ENCODE measurements at places on chromosomes 16 and 17. TPM values are rescaled to one million over a fixed set of nuclear protein-coding genes. Genes with fewer than 3 reads are reported as not detected.

DNA sequence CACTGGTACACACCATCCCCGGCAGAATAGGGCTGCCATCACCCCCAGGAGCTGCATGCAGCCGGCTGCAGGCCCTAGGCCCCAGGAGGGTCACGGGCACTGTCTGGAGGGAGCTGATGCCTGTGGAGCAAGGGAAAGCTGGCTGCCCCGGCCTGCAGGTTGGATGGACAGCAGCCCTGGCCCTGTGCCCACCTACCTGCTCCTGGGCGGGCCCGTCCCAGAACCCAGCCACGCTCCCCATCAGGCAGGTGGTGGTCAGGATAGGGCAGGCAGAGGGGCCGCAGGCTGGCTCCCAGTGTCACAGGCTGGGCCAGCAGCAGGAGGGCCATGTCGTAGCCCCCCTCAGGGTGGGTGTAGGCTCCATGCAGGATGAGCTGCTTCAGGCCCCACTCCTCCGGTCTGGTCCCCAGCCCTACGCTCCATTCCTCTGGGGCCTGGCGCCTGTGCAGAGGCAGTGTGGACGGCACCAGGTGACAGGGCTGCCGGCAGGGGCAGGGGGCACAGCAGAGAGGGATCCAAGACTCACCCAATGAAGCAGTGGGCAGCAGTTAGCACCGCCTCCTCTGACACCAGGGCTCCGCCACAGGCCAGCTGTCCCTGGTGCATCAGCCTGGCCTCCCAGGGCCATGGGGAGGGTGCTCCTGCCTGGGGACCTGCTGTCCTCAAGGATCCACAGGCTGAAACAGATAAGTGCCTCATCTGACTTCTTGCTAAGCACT is 4.0 kb downstream of the PRSS53 start:
- DNase-seq: no peak

- DNase-seq: no peak
These were observed 16.0 kb downstream of the SLC38A8 start for GRCh38 chr16:84026606-84027005.

DNA sequence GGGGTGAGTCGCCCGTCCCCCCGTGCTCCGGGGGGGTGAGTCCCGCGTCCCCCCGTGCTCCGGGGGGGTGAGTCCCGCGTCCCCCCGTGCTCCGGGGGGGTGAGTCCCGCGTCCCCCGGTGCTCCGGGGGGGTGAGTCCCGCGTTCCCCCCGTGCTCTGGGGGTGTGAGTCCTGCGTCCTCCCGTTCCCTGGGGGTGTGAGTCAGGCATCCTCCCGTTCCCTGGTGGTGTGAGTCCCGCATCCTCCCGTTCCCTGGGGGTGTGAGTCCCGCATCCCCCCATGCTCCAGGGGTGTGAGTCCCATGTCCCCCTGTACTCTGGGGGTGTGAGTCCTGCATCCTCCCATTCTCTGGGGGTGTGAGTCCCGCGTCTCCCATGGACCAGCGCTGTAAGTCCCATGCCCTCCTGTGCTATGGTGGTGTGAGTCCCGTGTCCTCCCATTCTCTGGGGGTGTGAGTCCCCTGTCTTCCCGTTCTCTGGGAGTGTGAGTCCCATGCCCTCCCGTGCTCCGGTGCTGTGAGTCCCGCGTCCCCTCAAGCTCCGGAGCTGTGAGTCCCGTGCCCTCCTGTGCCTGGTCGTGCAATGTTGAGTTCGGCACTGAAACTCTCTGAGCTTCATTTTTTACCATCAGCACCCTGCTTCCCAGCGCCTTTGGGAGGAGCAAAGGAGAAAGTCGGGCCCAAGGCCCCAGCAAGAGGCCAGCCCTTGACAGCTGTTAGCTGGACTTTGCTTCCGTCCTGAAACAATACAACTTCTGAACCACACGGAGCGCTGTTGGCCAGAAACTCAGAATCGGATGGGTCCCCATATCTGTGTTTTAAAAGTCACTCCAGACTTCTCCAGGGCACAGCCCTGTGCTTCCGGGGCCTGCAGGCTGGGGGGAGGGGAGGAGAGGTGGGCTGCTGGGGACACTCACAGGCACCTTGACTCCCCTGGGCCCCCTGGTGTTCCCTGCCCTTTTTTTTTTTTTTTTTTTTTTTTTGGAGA is 11.5 kb upstream of the ZC3H18 start:
- DNase-seq: no peak

GRCh38 chr16:56269811-56270684 is 78.8 kb downstream of the GNAO1 start:
- no peak for DNase-seq

Gene SCN4A
- total RNA-seq: 0.03 TPM

Gene TEX14
- not detected for total RNA-seq

GRCh38 chr17:57135789-57136291 is 50.8 kb downstream of the AKAP1 start:
- DNase-seq: no peak

GRCh38 chr16:66695471-66695934 is 1.0 kb downstream of the CMTM4 start:
- DNase-seq: no peak

GRCh38 chr17:59093702-59094231 is 12.9 kb downstream of the TRIM37 start:
- DNase-seq: no peak

- DNase-seq: no peak
These were observed 3.9 kb downstream of the IGFALS start for GRCh38 chr16:1789643-1790045.

GRCh38 chr16:11359370-11359769 is 14.1 kb downstream of the RMI2 start:
- no peak for DNase-seq

Gene MEIOB
- not detected for total RNA-seq

GRCh38 chr17:65020284-65020683 is 36.3 kb downstream of the GNA13 start:
- DNase-seq: no peak

GRCh38 chr16:85437166-85438052 is 175.7 kb upstream of the GSE1 start:
- no peak for DNase-seq

- no peak for DNase-seq
These were observed 321.4 kb upstream of the TNRC6C start for GRCh38 chr17:77636835-77637817.

DNA sequence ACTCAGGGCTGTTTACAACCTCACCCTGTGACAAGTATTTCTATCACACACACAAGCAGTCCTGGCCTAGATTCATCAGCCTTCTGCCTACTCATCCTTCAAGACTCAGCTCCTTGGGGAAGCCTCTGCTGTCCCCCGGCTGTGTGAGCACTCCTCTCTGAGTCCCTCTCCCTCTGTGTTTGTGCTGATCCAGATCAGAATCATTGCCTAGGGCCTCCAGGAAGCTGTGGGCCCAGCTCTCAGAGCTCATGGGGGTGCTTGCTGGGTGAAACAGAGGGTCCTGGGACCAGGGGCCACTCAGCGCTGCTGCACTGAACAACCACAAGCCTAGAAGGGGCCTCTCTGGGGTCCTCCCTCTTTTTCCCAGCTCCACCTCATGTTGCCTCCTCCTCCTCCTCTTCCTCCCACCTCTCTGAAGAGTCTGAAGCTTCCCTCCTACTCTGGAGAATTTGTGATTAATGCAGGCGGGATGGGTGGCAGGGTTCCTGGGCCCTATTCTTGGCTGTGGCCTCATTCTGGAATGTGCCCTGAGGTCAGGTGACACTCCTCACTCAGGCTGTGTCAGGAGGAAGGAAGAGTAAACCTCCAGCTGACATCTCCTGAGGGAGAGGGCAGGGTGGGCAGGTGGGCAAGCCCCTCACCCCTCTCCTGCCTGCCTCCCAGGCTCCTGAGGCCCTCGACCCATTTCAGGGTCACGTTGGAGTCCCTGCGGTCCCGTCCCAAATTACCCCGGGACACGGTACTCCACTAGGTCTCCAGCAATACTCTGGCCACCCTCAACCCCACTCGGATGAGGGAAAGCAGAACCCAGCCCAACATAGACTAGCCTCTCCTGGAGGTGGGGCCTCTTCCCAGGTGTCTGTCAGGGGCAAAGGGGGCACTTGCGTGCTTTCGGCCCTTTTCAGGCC is 10.1 kb downstream of the WFIKKN2 start:
- DNase-seq: no peak

DNA sequence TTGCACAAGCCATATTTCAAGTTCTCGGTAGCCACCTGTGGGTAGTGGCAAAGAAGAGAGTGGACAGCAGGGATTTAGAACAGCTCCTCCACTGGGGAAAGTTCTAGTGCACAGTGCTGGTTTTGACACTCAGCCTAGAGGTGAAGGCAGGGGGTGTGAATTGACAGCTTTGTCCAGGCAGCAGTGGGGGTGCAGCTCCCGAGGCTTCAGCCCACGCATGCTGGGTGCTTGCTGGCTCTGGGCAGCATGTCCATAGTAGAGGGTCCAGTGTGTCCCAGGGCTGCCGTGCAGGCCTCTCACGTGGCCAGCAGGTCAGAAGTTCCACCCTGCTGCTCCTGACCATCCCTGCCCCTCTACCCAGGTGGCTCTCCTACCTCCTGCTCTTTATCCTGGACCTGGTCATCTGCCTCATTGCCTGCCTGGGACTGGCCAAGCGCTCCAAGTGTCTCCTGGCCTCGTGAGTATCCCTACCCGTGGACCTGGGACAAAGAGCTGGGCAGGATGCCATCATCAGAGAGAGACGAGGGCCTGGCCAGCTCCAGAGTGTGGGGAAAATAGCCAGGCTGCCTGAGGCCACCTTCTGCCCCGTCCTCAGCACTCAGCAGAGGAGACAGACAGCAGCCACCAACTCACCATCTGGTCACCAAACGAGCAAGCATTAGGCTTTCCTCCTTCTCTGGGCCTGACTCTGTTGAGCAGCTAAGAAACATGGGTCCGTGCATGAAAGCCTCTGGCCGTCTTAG is 29.8 kb downstream of the TTYH2 start:
- DNase-seq: no peak

- no peak for DNase-seq
These were observed 43.4 kb upstream of the CRHR1 start for GRCh38 chr17:45740553-45741330.

DNA sequence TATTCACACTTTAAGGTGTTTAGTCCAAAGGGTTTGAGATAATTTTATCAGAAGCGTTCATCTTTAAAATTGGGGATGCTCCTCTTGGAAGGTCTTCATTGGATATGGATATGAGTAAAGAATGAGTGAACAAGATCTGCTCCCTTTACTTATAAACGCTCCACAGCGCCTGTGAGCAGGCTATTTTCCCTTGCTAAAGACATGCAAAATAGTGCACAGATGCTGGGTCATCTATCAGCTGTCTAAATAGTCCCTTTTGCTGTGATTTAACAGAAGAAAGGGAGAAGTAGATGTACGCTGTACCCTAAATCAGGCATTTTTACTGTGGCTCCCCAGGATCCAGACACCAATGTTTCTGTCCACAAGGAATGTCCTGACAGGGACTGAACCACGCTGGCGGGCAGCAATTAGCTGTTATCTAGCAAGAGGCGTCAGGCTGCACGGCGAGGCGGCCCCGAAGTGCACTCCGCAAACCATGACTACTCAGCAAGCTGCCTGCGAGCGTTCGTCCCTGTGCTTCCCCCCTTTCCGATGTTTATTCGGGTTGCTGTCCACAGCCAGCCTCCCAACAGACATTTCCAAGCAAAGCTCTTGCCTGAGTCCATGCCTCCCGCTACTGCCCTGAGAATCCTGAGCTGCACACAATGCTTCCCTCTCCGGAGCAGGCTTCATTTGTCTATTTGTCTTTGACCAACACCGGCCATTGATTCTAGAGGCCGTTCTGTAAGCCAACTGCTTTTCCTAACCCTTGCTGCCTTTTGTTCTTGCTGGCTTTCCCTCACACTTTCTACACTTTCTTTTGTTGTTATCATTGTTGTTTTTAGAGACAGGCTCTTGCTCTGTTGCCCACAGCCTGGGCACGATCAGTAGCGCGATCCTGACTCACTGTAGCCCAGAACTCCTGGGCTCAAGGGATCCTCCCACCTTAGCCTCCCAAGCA is 55.7 kb upstream of the CNEP1R1 start:
- DNase-seq: no peak

Gene SOX8
- 1.8 TPM for total RNA-seq

Gene FLCN
- 71.6 TPM for total RNA-seq

Gene ZNF287
- total RNA-seq: 12.3 TPM

DNA sequence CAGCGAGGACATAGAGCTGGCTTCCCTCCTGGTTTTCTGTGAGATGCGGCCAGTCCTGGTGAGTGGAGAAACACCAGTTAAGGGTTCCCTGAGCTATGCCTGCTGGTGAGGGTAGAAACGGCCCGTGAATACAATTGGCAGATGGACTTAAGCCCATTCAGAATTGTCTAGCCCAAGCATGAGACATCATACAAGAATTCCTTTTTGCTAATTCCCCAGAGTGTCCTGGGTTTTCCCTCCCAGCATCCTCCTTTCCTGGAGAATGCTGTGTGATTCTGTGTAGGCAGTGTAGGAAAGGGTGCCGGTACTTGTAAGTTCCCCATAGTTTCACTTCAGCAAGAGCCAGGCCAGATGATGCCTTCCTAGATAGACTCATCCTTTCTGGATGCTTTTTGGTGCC is 65.1 kb downstream of the SDR42E1 start:
- DNase-seq: no peak

DNA sequence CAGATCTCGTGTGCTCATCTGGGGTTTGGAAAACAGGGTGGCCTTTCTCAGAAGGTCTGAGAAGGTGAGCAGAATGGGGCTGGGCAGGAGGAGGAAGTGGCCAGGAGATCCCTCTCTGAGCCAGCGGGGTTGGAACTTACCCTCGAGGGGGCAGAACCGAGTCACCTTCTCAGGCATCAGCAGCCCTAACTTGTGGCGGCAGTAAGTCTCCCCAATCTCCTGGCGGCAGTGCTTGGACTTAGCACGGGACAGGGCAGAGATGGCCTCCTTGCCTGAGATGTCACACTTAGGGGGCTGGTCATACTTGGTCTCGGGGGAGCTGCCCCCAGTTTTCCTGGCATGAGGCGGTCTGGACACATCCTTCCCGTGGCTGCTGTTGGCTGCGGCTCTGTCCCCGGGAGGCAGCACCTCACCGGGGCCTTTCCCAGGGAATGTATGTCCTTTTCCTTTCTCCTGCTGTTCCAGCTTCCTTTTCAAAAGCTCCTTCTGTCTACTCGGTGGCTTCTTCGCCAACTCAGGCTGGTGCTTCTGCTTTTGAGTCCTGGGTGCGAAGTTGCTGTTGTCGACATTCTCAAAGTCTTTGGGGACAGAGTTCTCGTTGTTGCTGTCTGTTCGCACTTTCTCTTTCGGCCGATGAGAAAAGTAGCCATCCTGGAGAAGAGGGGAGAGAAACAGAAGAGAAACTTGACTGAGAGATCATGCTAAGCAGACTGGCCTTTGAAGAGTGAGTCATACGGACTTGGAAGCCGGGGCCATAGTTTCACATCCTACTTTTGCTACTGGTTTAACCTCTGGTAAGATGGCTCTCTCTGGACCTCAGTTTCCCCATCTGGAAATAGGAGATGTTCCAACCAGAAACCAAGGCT is 211.7 kb downstream of the XYLT1 start:
- DNase-seq: no peak

Gene LDHD
- total RNA-seq: 3.1 TPM

GRCh38 chr17:47840001-47840741 is 902 bp downstream of the SCRN2 start:
- DNase-seq: no peak

Gene UTS2R
- total RNA-seq: 0.39 TPM

GRCh38 chr16:86581458-86581857 is 3.1 kb downstream of the FOXL1 start:
- DNase-seq: no peak

Measured in Panc1 (cell line).